ENCODE measurements at places on chromosomes 13 and 19.
A peak's percentile ranks its signal among the peaks of the same experiment; 100 is the strongest.

DNA sequence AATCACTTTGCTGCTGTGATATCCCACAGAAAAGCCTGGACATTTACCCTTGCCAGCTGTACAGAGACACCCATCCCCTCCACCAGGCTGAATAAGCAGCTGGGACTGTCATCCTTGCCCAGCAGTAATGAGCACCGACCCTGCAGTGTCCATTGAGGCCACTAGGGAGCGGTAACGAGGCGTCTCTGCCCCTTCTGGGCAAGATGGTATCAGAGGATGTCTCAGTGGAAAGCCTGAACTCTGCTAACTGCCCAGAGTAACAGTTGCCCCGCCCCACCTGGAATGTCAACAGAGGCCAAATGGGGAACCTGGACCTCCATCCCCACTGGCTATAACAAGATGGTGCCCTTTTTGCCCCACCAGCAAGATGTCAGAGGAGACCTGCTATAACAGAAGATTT lies 22.8 kb upstream of the CEACAM20 start:
- peak; percentile 4 for DNase-seq

DNA sequence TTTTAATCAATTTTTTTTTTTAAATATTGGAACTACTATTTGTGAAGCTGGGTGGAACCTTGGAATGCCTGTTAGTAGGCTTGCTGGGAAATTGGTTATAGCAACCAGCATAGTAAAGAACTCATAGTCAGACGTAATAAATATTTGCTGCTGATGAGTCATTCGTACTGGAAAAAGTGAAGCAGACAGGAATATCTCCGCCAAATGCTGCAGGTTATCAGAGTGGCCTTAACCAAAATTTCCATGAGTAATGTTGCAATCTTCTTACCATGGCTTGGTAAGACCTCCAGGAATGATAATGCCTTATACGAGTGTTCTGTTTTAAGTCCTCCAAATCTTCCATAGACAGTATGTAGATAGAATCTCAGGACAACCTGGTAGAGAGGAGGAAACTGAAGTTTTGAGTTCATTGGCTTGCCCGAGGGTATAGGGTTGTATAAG lies 34.2 kb downstream of the MBNL2 start:
- no peak for DNase-seq

DNA sequence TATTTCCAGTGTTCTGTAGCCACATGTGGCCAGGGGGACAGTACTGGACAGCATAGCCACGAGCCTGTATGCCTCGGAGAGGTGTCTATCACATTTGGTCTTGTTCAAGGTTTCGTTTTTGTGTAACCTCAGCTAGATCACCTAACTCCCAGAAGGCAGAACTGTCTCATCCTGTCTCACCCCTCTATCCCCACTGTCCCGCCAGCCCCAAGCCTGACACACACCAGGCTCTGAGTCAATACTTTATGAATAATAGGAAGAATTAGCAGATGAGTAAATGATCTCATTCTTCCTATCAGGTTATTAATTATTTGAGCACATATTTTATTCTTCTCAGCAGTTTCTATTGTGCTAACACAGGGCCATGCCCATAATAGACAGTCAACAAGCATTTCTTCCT lies 132.2 kb downstream of the NUFIP1 start:
- DNase-seq: no peak

DNA sequence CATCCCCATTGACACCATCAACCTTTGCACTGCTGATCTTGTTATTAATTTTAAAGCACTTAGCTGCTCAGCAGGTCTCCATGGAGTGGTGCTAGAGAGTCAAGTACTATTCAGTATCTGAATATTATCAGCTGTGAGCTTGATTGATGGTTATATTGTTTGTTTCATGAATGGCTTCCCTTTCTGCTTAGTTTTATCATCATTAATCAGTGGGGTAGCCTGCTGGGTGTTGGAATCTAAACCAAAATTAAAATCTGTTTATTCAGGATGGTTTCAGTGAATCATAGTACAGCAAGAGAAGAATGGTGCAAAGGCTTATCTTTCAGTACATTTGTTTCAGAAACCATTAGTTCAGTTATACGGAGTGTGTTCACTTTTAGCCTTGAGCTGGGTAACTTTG lies 42.5 kb upstream of the SCEL start:
- no peak for DNase-seq

DNA sequence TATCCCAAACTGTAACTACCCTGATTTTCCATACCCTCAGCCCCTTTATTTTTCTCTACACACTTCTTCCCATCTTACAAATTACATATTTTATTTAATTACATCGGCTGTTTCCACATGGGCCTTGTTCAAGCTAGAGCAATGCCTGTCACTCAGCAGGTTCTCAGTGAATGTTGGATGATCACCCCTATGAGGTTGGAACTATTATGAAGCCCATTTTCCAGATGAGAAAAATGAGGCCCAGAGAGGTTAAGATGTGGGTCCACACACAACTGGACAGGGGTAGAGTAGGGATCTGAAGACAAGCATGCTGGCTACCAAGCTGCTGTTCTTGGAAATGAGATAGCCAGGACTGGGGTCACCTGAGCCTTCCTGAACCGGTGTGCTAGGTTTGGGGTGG lies 10.0 kb downstream of the MAG start:
- DNase-seq: no peak

DNA sequence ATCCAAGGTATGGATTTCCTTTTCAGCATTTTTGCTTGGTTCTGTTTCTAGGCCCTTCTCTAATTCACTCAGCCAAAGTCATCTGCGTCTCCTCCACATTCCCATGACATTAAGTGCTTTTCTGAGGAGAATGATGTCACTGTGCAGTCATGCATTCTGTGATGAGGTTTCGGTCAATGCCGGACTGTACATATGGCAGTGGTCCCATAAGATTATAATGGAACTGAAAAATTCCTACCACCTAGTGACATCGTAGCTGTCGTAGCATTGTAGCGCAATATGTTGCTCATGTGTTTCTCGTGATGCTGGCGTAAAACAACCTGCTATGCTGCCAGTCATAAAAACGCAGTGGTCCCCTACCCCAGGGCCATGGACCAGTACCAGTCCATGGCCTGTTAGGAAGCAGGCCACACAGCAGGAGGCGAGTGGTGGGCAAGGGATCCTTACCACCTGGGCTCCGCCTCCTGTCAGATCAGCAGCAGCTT lies 63.4 kb upstream of the TNFRSF19 start:
- no peak for DNase-seq

- DNase-seq: no peak
Observed at GRCh38 chr13:53460796-53461195, 432.2 kb downstream of the OLFM4 start.

- DNase-seq: no peak
Observed at GRCh38 chr19:14148751-14149410, 12.5 kb upstream of the ASF1B start.

DNA sequence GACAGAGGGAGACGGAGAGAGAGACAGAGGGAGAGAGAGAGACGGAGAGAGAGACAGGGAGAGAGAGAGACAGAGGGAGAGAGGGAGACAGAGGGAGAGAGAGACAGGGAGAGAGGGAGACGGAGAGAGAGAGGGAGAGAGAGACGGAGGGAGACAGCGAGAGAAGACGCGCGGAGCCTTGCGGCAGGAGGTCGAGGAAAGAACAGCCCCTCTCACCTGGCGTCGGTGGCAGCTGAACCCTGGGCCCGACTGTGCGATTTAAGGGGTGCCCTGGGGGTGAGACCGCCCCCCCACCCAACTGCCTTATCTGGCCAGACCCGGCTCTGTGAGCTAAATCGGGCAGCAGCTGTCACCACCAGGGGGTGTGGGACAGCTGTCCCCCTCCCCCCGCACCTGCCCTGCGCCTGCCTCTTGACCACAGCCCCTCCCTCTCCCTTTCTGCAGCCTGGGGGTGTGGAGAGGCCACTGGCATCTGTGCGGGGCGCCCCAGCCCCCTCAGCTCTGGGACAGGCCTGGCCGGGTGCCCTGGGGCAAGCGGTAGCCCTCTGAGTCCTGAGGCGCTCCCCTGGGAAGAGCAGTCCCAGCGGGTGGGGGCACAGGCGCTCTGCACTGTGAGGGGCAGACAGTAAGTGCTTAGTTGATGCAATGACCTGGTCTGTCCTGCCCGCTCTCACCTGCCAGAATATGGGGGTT lies 10.8 kb downstream of the JOSD2 start:
- no peak for DNase-seq

DNA sequence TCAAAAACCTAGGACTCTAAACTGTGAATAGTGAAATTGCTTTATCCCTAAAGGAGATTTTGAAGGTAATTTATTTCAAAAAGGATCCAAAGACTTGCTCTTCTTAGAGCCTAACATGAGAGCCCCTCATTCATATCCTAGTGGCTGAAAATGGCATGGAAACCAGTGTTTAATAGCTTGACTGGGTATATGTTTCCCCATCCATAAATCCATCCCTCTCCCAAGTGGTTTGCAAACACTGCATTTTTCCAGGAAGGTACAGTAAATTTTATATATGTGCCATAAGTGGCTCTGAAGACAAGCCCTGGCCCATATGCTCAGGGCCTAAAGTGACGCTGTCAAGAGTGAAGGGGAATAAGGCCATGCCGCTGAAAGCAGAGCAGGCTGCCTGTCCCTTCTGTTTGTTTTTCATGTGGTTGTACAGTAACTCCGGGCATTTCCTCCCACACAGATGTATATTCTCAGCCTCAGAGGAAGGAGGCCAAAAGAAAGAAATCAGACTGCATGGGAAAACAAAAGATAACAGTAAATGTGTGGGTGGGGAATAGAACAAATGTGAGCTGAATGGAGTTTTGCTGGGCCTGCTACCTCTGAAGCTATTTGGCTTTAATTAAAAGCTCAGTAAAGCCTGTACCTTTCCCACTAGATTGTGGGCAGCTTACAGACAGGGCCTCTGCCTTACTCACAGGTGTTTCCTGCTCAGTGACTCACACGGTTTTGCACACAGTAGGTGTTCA lies 181.9 kb downstream of the PCDH9 start:
- no peak for DNase-seq

DNA sequence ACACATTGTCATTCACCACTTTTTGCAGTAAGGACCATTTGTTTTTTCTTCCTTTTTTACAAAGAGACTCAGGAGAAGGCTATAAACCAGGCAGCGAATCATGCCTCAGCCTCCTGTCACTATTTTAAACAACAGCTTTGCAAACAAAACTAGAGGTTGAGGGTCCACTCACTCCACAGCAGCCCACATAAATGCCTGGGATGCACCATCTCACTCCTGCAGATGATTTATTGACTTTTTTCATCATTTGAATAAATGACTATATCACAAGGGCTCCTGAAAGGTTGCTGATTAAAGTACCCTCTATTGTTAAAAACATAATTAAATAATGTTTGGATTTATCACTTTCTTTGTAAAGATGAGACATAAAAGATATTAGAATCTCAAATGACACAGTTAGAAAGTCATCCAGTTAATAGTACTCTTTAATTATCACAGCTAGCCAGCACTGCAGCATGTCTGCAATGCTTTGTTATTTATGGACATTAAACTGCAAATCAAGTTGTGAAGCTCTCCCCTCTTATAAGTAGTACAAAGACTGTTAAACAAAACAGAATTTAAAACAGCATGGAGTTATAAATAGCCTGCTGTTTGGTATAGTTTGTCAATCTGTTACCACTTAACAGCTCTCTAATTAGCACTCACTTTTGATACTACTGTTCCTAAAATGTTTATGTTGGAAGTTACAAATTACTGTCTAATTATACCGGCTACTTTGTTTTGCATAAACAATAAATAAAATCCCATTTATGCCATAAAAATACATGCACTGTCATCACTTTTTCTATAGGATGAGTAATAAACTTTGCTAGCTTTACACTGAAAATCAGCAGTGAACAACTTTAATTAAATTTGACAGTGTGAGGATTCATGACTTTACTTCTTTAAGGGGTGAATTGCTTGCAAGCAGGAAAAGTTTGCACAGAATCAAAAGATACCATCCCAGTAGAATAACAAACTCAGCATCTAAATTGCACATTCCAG lies 853.2 kb downstream of the UQCRFS1 start:
- DNase-seq: no peak

- DNase-seq: no peak
Observed at GRCh38 chr19:2926341-2927031, 18.3 kb downstream of the ZNF77 start.

GRCh38 chr13:80655778-80656511 lies 315.0 kb upstream of the SPRY2 start:
- DNase-seq: no peak

- no peak for DNase-seq
Observed at GRCh38 chr13:23044906-23045305, 135.9 kb upstream of the SGCG start.

DNA sequence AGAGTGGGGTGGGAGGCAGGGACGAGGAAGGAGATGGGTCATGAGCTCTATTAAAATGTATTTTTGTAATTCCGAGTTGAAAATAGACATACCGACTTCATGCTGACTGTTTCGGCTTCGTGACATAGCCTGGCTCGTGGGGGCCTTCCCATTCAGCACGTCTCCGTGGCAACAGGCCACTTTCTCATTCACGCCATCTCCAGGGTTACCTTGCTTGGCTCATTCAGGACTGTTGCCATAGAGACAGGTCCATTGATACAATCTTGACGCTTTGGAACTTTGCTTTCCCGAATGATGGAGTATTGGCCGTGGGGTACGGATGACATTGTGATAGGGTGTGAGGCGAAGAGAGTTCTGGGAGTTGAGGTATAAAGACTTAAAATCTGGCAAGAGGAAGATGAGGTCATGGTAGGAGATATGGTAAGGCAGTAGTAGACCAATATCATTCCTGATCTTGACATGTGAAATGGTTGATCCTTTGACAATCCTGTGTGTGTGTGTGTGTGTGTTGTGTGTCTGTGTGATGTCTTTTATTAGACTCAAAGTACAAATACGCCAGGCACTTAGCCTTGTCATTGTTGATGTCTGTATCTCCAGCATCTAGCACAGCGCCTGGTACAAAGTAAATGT lies 97.3 kb downstream of the CACNA1A start:
- DNase-seq: no peak

GRCh38 chr19:57280962-57281400 lies 696 bp downstream of the ZNF460 start:
- no peak for DNase-seq

DNA sequence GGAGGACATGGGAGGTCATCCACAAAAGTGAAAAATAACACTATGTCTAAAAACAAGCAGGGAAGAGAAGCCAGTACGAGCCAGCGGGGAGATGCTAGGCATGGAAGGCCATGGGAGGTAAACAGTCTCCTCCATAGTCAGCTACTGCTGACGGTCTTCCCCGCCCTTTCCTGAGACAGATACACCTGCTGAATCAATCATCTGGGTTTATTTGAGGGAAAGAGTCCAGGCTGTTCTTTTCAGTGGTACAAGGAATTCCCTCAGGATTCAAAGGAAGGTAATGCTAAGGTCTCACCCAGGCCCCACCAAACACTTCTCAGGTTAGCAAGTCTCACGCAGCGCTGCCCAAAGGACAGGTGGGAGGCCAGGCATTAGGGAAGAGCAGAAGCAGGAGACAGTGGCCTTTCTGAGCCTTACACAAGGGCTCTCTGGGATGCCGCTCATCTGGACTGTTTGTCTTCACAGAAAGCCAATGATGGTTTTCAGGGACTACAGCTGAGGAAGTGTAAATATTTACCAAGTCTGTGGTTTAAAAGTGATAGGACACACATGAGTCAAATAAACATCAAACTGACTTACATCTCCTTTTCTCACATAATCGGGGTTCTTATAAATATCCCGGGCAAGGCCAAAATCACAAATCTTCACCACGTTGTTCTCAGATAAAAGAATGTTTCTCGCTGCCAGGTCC lies 173.9 kb downstream of the FLT1 start:
- DNase-seq: no peak

Measured in activated CD4-positive, alpha-beta T cell treated with anti-CD3 and anti-CD28 coated beads for 24 hours (primary cell).